Central memory CD8-positive, alpha-beta T cell (primary cell): ENCODE measurements at places on chromosomes 6 and 20.

DNA sequence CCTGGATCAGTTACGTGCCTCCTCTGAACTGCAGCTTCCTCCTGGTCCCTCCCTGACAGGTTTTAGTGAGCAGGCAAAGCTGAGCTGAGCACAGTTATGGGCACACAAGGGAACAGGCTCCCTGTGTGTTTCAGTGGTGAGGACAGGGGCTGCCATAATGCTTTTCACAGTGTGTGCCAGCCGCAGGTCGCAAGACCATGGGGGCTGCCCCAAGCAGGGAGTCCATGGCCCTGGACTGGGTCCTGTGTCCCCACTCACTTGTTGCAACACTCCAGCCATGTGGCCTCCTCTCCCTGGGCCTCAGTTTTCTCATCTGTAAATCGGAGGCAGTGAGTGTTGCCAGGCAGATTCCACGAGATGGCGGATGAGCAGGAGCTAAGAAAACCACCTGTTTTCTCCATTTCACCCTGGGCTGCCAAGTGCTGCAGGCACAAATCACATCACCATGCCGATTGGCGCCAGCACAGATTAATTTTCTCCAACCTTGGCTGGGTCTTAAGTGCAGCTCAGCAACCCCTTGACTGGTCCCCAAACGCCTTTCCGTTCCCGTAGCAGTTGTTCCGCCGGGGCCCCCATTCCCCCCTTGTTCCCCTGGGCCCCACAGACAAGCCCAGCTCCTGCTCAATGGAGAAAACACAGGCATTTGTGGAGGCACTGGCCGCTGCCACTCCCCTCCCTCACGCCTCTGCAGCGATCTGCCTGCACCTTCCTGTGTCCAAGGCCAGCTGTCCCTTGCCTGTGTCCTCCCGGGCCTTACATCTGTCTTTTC, 57.1 kb upstream of the NNAT start:
- H3K27me3 ChIP-seq = peaks cover 48% of the 10 kb centered on the region
- DNase-seq = no peak
- no peaks in the 10 kb centered on the region for H3K36me3 ChIP-seq
- no peaks in the 10 kb centered on the region for H3K4me1 ChIP-seq
- H3K4me3 ChIP-seq = no peak overlapping the region

GRCh38 chr6:123802351-123802696, 1.3 kb upstream of the NKAIN2 start:
- peaks cover 44% of the 10 kb centered on the region for H3K27me3 ChIP-seq
- H3K27ac ChIP-seq = no peak overlapping the region
- H3K36me3 ChIP-seq = peaks cover 3% of the 10 kb centered on the region
- no peak for DNase-seq
- H3K4me3 ChIP-seq = no peak overlapping the region

DNA sequence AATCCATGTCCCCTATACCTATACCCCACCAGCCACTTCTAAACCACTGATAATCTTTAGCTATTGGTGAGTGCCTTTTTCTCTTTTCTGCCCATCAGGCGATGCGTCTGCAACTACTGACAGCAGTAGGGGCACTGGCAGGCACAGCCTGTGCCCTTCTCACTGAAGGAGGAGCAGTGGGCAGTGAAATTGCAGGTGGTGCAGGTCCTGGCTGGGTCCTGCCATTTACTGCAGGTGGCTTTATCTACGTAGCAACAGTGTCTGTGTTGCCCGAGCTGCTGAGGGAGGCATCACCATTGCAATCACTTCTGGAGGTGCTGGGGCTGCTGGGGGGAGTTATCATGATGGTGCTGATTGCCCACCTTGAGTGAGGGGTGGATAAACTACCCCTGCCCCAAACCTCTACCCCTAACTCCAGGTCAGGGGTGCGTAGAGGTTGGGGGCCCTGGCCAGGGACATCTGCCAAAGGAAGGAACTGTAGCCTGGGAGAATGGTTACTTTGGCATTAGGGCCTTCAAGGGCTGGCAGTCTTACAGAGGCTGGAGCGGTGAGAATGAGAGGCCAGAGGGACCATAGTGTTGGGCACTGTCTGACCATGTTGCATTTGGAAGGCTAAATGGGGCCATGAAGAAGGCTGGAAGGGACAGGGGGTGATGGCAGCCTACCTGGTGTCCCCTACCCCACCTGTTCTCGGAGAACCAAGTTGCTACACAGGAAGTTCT, 851 bp upstream of the HSD17B8 start:
- H3K36me3 ChIP-seq = peaks cover 37% of the 10 kb centered on the region
- DNase-seq = no peak
- peak overlapping the region; percentile 57 for H3K27ac ChIP-seq
- H3K4me1 ChIP-seq = peaks cover 73% of the 10 kb centered on the region

GRCh38 chr6:130838951-130839350, 11.7 kb downstream of the SMLR1 start:
- DNase-seq = no peak
- no peaks in the 10 kb centered on the region for H3K4me1 ChIP-seq
- no peaks in the 10 kb centered on the region for H3K36me3 ChIP-seq
- no peak overlapping the region for H3K27ac ChIP-seq
- no peaks in the 10 kb centered on the region for H3K27me3 ChIP-seq

GRCh38 chr6:153401751-153402150, 270.7 kb upstream of the RGS17 start:
- no peak for DNase-seq
- H3K4me3 ChIP-seq = no peak overlapping the region
- H3K27ac ChIP-seq = no peak overlapping the region
- H3K36me3 ChIP-seq = no peaks in the 10 kb centered on the region

- DNase-seq = no peak
- no peaks in the 10 kb centered on the region for H3K4me1 ChIP-seq
- H3K27ac ChIP-seq = no peak overlapping the region
Measured at GRCh38 chr20:63356931-63357879, 3.9 kb downstream of the CHRNA4 start.

DNA sequence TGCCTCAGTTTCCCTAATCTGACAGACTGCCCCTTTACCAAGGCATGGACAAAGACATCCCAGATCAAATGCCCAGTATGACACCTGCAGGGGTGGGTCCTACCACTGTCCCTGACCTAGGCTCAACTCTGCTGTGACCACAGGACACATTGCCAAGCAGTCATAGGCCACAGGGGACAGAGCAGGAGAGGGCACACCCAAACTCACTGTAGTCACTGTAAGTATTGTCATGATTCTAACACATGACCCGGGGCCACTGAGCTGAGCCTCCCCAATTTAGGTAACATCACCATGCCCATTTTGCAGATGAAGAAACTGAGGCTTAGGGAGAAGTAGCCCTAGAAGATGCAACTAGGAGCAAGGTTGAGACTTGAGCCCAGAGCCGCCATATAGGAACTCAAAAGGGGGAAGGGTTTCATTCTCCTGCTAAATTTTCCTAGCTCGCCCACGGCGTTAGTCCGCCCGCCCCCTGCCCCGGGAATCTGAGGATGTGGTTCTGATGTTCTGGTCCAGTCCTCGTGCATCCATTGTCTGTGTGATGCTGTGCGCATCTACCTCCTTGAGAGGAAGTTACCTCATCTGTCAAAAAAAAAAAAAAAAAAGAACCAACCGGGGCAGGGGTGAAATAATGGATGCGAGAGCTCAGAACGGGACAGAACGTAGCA, 44.8 kb downstream of the PMEPA1 start:
- H3K4me3 ChIP-seq = no peak overlapping the region
- H3K27me3 ChIP-seq = no peaks in the 10 kb centered on the region
- H3K36me3 ChIP-seq = no peaks in the 10 kb centered on the region
- H3K4me1 ChIP-seq = peaks cover 5% of the 10 kb centered on the region
- H3K27ac ChIP-seq = no peak overlapping the region
- DNase-seq = no peak
